NCI-H226 (cell line): ENCODE measurements at places on chromosomes 3 and 15.

- no peak for DNase-seq
Observed at GRCh38 chr3:196506687-196507086, 3.1 kb upstream of the RNF168 start.

DNA sequence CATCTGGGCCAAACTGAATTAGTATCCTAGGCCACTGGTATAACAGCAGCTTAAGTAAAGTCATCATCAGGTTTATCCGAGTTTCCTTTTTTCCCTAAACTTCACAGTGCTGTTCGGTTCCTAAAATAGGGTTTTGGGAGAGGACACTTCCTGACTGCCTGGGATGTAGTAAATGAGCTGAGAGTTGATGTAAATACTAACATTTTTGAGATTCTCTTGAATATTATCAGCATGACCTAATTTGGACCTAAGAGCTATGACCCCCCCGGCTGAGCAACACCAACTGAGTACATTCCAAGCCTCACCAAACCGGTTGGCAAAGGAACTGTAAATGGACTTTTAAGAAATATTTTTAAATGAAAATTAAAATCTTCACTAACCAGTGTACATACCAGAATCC is 78.8 kb downstream of the IL5RA start:
- no peak for DNase-seq

GRCh38 chr3:45135959-45136358 is 10.2 kb downstream of the CDCP1 start:
- no peak for DNase-seq

- no peak for DNase-seq
Observed at GRCh38 chr3:43343185-43343584, 56.8 kb downstream of the SNRK start.

DNA sequence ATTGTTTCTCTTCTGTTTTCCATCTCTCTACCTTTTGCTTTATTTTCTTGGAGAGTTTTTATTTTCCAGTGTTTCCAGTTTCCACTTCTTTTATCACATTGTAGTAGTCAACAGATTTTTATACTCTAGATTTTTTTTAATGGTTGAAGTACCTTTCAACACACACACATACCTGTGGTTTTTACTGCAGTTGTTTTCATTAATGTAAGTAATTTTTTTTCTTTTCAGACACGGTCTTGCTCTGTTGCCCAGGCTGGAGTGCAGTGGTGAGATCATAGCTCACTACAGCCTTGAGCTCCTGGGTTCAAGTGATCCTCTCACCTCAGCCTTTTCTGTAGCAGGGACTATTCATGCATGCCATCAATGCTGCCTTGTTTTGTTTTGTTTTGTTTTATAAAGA is 472.5 kb upstream of the SGO1 start:
- peak; percentile 50 for DNase-seq

- peak; percentile 42 for DNase-seq
Observed at GRCh38 chr3:123818324-123818920, 65.7 kb downstream of the MYLK start.

GRCh38 chr15:45743426-45744235 is 108.8 kb downstream of the SQOR start:
- DNase-seq: no peak

DNA sequence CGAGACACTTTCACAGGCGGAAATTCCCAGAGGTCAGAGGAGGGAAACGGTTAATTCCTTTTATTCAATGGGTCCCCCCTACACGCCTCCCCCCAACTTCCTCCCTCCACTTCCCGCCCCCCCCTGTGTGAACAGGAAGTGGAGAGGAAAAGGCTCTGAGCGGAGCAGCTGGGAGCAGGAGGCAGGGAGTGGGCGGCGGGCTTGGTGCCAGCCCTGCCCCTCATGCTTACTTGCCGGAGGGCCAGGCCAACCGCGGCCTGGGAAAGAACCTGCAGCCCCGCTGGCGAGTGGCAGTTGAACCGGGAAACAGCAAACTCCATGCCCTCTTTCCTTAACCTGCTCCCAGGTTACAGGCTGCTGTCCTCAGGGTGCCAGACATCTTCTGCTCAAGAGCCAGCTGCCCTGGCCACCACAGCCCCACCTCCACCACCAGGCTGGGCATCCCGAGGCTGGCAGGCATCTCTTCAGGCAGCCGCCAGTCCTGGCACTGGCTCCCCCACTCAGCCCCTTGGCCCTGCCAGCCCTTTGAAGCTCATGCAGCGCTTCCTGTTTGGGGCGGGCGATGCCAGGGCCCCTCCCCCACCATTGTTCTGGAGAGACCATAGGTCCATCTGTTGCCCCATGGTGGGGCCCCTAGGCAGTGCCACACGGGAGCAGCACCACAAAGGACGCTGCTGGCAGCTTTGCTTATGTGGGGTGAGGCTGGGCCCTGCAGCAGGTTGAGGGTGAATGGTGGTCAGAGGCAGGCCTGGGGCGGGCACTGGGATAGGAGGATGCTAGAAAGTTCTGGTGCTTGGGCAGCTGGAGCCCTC is 12.9 kb downstream of the VPS18 start:
- DNase-seq: no peak
